ENCODE measurements at places on chromosomes 3 and 15.

DNA sequence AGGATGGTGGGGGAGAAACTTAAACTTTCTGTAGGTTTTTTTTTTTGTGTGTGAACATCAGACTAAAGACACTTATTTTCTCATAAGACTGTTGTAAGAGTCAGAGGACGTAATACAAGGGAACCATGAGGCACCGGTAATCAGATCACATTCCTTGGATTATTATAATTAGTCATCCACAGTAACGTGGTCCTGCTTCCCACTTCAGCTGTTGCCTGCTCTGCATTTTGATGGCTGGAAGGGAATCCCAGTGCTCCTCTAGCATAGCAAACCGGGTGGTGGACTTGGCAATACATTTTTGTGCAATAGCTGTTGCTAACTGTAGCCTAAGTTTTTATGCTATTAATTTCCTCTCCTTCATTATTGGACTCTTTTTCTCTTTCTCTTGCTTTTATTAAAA lies 294.8 kb downstream of the NR2F2 start:
- DNase-seq, result no peak

DNA sequence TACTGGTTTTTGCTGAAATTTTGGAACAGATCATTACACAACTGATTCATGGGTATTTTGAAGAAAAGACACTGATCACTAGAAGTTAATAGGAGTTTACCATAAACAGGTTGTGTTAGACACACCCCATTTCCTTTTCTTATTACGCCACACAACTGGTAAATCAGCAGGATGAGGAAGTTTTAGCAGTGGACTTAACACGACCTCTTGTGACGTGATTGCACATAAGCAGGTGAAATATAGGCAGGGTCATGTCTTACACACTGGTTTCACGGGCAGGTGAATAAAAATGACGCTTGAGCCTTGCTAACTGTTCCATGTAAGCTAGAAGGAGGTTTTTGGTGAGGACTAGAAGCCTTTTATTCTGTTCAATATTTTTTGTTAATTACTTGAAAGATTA lies 27.1 kb upstream of the TPRG1 start:
- no peak for DNase-seq

DNA sequence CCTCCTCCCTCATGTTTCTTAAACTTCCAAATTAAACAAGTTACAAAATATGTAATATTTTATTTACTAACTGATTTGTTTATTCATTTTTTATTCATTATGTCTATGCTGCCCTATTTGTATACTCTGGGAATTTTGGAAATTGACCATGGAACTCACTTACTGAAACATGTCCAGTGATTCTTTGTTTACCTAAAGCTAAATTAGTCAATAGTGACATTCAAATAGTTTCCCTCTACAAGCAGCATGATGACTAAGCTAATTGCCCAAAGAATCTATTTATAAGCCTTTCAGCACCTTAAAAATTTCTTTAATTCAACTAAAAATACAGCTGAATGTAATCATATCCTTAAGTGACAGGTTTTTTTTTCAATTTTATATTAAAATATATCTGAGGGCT lies 437.7 kb downstream of the SI start:
- DNase-seq, result no peak

DNA sequence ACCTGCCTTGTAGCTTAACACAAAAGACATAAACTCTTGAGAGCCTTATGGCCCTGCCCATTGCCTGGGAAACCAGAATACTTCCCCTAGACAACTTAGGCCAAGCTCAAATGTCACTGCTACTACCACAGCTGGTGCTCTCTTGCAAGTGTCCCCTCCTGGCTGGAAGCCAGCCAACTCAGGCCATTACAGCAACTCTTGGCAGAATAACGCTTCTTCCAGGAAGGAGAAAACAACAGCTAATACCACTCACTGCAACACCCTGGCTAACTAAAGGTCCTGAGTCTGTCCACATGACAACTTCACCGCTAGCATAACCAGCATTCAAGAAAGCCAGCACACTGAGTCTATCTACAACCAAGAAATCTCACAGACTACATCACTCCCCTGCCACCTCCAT lies 5.1 kb upstream of the B4GALT4 start:
- DNase-seq, result peak; percentile 76

- DNase-seq, result no peak
Observed at GRCh38 chr3:126781889-126782491, 78.0 kb downstream of the CHCHD6 start.

DNA sequence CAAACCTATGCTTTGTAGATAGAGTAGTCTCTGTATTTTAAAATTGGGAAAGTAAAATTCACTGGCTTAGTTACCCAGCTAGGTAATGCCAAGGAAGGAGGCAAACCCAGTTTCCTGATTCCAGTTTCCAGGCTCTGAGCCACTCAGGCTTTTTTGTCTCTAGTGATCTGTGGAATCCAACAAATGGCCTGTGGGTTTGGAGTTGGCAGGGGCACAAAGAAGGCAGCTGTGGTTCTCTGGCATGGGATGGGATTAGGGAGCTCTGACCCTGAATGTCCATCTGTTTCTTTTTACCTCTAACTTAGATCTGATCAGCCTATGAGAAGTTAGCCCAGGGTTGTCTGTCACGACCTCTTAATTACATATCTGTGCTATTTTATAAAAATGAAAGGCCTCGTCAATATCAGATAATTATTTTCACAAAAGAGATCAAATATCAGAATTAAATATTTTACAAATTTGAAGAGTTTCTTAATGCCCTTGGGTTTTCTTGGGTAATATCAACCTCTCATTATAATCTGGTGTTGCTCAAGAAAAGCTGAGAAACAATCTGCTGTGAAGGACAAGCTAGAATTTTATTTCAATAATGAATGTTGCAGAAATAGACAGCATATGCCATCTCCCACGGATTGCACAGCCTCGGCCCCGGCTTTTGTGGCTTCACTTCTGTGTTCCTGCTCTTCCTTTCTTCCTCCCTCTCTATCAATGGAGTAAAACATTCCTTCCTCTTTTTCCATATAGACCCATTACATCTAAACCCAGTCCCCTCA lies 63.7 kb upstream of the DAZL start:
- DNase-seq, result no peak

- DNase-seq, result no peak
Observed at GRCh38 chr15:65982627-65983322, 113.5 kb downstream of the RAB11A start.

GRCh38 chr15:58669108-58669507 lies 80.4 kb downstream of the ADAM10 start:
- DNase-seq, result no peak

DNA sequence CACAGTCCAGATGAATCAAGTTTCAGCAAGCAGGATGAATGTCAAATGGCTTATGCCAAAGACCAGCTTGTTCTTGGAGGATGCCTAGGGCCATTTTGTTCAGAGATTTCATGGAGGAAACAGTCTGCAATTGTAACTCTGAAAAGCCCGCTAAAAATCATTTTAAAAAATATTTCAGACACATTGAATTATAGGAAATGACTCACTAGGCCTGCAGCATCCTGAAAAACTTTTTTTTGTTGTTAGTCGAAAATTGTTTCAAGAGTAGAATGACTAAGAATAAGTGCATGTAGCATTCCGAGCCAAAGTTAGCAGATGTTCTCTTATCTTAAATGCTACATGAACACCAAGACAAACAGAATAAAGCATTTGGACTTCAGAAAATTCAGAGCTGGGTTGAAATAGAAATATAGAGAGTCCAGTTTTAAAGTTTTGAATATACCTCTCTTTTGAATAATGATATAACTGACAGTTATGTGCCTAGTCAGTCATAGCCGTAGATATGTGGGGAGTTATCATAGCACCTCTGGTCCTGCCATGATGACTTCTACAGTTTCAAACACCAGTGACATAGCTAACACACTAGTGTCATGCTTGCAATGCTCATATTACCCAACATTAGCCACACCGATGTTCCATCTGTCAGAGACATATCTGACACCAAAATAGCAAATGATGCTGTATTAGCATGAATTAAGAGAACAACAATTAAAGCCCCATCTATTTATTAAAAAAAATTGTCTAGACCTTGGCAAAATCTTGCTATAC lies 1462.8 kb upstream of the GBE1 start:
- no peak for DNase-seq

GRCh38 chr3:178182337-178182779 lies 353.9 kb upstream of the KCNMB2 start:
- no peak for DNase-seq

- no peak for DNase-seq
Observed at GRCh38 chr3:22245811-22246583, 495.0 kb upstream of the ZNF385D start.

DNA sequence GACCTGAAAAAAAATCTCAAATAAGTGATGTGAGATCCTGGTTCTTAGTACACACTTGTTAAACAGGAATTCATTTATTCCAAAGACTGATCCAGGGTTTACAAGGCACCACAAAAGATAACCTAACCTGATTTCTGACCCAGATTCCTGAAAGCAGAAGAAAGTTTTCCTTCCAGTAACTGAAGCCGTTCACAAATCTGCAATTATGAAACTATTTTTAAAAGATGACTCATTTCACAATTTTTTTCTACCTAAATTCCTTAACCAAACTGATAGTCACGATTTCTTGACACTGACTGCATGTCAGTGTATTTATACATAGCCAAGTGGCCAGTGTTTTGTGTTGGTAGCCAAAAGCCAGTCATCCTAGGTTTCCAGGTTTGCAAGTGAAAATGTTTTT lies 17.1 kb downstream of the SLC9A9 start:
- no peak for DNase-seq
